AG10803 (cell line): ENCODE measurements at places on chromosomes 1 and 21.
A peak's percentile ranks its signal among the peaks of the same experiment; 100 is the strongest.

DNA sequence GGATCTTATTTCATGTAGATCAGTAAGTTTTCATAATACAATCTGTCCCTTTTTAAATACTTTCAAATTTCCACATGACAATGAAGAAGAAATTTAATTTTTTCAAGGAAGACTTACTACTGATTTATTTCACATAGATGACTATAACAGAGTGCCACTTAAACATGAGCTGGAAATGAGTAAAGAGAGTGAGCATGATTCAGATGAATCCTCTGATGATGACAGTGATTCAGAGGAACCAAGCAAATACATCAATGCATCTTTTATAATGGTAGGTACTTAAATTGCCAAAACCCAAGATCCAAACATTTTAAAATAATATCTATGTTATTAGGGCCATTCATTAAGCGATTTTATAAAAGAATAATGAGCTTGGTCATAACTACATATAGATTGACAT is 110.4 kb downstream of the PTPRC start:
- no peak for DNase-seq

GRCh38 chr1:32960819-32961355 is 3.7 kb downstream of the RNF19B start:
- no peak for DNase-seq

- DNase-seq, result no peak
Observed at GRCh38 chr1:17213148-17213781, 8.3 kb downstream of the PADI1 start.

DNA sequence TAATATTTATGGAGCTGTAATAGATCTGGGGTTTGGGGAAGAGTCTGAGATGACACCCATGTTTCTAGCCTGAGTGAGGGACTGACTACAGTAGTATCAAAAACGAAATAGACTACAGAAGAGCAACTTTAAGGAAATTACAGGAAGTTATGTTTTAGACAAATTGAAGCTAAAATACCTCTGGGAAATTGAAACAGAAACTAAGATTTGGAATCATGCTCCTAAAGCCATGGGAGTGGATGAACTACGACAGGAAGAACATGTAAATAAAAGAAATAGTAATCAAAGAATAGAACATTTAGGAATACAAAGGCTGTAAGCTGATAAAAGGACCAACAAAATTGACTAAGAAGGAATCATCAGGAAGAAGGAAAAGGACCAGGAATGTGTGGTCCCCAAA is 68.9 kb downstream of the KIAA0319L start:
- DNase-seq, result no peak

DNA sequence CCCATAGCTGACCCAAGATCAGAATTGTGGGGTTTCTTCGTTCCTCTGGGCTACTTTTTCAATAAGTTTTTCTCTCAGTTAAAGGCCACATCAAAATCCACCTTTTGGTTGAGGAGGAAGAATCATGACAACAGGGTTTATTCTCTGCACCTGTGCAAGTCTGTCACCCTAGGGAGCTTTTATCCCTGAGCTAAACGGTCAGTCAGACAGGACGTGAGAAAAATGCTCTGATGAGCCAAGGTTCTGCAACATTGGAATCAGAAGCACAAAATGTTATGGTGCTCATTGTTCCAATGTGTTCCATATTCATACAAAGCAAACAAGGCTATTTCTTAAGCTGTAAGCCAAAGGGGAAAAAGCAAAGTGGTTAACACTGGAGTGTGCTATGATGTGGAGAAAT is 7.4 kb upstream of the ERICH3 start:
- no peak for DNase-seq

DNA sequence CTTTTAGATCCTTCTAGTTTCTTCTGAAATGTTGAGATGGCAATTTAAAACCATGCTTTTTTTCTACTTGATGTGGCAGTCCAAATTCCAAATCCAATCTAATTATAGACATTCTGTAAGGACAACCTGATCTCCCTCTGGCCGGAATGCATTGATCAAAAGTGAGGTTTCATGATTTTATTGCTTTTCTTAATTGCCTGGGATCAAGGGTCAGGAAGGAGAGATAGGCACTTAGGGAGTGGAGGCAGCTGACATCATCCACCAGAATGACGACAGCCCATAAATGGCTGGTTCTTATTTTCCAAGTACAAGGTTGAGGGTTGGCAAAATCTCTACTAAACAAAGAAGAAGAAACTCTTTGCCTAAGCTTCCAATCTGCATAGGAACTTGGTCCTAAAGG is 46.4 kb upstream of the SCCPDH start:
- DNase-seq, result no peak

GRCh38 chr1:72283022-72283306 is 625 bp upstream of the NEGR1 start:
- no peak for DNase-seq

- DNase-seq, result no peak
Observed at GRCh38 chr1:86953167-86953566, 38.7 kb downstream of the HS2ST1 start.

GRCh38 chr1:109634771-109635750 is 15.4 kb downstream of the AMPD2 start:
- no peak for DNase-seq

- DNase-seq, result peak; percentile 91
Observed at GRCh38 chr1:208165659-208166058, 78.5 kb downstream of the PLXNA2 start.

DNA sequence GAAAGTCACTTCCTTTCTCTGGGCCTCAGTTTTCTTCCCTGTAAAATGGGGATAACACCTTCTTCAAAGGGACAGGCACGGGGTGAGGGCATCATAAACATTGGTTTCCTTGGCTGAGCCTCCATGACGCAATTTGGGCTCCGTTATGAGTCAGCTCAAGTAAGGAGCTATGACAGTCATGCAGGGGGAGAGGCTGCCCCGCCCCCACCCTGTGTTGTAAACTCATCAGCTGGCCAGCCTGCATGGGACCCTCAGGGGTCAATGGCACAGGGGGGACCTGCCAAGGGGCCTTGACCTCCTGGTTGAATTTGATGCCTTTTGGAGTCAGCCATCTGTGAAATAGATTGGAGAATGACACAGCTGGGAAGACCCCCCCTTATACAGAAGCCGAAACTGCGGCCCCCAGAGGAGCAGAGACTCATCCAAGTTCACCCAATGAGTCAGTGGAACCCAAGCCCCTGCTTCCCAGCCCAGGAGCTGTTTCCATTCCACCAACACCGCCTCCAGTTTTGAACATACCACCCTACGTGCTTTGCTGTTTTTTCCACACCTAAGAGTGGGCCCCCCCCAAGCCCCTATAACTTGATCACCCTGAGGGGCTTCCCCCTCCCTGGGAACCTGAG is 36.8 kb upstream of the RUNX3 start:
- DNase-seq, result peak; percentile 71

- no peak for DNase-seq
Observed at GRCh38 chr1:189374816-189375215, 1102.8 kb downstream of the BRINP3 start.

- no peak for DNase-seq
Observed at GRCh38 chr21:28151758-28152157, 840.9 kb downstream of the LTN1 start.

GRCh38 chr1:162884831-162885230 is 23.9 kb upstream of the CCDC190 start:
- DNase-seq, result no peak

DNA sequence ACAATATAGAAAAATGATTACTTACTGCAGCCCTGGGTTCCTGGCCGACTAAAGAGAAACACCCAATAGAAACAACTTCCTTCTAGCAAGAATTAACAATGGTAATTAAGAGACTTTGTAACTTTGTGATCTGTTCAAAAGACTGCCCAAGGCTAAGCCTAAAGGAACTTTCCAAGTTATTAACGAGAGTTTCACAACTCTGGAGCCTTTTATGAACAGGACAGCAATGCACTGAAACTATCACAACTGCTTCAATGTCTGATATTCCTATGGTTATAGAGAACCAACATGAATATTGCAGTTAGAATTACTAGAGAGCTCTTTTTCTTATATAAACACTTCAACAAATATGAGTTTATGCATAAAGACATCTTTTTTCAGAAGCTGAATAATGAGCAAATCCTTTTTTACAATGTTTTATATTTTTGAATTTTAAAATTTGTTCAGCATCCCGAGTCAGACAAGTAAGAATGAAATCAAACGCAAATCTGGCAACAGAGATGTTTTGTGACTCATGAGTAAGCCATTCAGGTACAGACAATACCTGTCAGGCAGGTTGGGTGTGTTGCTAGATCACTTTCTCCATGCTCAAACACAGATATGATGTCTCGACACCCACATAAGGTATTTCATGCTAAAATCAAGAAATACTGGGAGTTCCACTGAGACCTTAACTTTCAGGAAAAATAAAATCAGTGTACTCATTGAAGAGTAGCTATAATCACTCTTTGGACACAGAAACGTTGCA is 22.2 kb upstream of the KCNJ15 start:
- no peak for DNase-seq

DNA sequence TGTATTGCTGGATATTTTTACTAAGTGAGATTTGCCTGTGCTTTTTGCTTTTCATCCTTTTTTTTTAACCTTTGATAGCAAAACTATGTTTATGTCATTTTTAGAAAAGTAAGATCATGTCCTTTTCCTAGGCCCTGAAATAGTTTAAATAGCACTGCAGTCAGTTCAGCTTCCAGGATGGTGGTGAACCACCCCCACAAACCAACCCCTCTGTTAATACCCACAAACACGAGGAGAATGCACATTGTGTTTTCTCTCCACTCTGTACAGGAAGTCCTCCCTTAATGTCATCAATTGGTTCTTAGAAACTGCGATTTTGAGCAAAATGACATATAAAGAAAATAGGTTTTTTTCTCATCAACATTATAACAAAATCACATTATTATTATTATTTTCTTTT is 117.7 kb upstream of the DSCAM start:
- DNase-seq, result no peak

- DNase-seq, result no peak
Observed at GRCh38 chr1:206971029-206971655, 882 bp upstream of the FCAMR start.

- DNase-seq, result no peak
Observed at GRCh38 chr1:180167721-180168467, 13.2 kb downstream of the QSOX1 start.

- no peak for DNase-seq
Observed at GRCh38 chr1:2443277-2444137, 31.1 kb upstream of the PEX10 start.

DNA sequence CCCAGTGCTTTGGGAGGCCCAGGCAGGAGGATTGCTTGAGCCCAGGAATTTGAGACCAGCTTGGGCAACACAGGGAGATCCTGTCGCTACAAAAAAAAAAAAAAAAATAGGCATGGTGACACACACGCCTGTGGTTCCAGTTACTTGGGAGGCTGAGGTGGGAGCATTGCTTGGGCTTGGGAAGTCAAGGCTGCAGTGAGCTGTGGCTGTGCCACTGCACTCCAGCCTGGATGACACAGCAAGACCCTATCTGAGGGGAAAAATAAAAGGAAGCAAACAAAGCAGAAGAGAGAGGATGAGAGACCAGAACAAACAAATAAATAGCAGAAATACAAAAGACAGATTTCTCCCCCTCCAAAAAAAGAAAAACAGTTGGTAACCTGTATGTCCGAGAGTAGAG is 34.0 kb downstream of the MTF2 start:
- DNase-seq, result no peak

DNA sequence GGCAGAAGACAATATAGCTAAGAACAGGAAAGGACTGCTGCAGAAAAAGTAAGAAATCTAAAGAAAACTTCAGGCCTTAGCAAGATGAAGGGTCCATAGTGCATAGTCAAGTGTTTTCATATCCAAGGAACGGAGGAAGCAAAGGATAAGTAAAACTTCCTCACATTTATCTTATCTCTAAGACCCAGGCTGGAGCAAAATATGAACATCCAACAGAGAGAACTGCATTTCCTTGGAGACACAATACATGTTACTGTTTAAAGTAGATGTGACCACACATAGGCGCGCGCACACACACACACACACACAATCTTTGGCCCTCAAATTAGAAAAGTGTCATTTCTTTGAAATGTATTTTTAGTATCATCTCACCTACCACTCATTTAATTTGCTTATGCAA is 66.7 kb downstream of the TTLL7 start:
- DNase-seq, result no peak

DNA sequence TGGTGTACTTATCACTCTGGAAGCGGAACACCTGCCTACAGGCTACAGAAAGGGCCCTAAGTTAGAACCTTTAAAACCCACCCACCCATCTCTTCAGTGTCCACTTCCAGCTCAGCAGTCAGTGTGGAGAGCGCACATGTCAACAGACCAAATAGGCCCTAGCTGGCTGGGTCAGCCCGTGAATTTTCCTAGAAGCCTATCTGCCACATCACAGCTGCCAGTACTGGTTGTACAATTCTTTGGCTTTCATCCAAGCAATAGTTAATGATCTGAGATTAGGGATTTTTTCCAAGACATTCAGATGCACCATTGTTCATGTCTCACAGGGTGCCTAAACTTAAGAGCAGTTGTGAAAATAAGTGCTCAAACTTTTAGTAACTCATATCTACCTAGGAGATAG is 197.1 kb downstream of the KCNK2 start:
- DNase-seq, result no peak

- no peak for DNase-seq
Observed at GRCh38 chr1:5447503-5447960, 544.7 kb downstream of the NPHP4 start.

GRCh38 chr1:165174491-165174890 is 182.0 kb downstream of the LMX1A start:
- no peak for DNase-seq

DNA sequence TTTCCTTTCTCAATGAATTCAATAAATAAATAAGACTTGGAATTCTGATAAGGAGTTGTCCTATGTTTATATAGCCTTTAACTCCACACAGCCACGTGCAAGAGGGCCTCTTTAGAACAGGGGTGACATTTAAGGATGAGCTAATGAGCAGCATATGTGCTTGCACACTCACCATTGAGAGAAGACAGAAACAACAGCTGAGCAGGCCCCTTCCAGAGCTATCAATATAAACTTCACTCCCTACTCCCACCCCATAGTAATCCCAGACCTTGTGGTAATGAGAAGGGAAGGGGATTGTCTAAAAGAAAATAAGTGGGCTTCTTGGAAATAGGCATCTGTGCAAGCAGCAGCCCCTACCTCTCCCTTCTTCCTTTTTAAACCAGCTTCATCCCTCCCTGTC is 176.0 kb downstream of the SEC16B start:
- DNase-seq, result no peak

DNA sequence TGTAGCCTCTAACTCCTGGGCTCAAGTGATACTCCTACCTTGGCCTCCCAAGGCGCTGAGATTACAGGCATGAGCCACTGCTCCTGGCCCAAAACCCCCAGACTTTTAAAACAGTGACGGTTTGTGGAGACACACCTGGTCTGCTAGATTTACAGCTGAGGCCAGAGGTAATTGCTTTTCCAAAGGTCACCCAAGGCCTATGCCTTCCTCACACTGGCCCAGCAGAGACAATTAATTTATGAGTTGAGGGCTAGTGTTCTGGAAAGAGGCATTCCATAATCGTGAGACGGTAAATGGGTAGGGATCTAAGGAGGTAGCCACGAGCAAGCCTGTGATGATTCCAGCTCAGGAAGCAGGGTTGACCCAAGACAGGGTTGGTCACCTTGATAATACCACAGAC is 12.4 kb upstream of the PARP1 start:
- no peak for DNase-seq

GRCh38 chr1:187167555-187167954 is 338.8 kb downstream of the PLA2G4A start:
- DNase-seq, result no peak
